ENCODE measurements at places on chromosomes 3 and 15. TPM values are rescaled to one million over a fixed set of nuclear protein-coding genes. Genes with fewer than 3 reads are reported as not detected.
A peak's percentile ranks its signal among the peaks of the same experiment; 100 is the strongest.

- H3K27ac ChIP-seq, result no peak overlapping the region
- H3K4me1 ChIP-seq, result no peaks in the 10 kb centered on the region
- no peak overlapping the region for H3K4me3 ChIP-seq
- no peak for DNase-seq
- no peaks in the 10 kb centered on the region for H3K27me3 ChIP-seq
Measured at GRCh38 chr3:151351648-151352047, 22.3 kb upstream of the P2RY13 start.

DNA sequence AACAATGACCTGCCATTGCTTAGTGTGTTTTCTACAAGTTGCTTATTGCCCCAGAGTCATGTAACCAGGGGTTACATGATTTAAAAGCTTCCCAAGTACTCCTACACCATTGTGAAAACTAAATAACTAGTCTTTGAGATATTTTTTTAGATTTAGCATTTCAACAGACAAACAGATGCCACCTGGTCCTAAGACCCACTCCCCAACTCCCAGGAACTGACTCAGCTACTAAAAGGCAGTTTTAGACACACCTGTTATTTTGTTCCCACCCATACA, 28.1 kb upstream of the KBTBD12 start:
- no peak for DNase-seq
- no peaks in the 10 kb centered on the region for H3K4me1 ChIP-seq
- no peak overlapping the region for H3K4me3 ChIP-seq
- H3K27me3 ChIP-seq, result no peaks in the 10 kb centered on the region
- no peaks in the 10 kb centered on the region for H3K36me3 ChIP-seq

GRCh38 chr15:32878869-32879805, 161.3 kb downstream of the GREM1 start:
- H3K4me3 ChIP-seq, result no peak overlapping the region
- H3K27ac ChIP-seq, result peak overlapping the region; percentile 42
- DNase-seq, result no peak
- H3K27me3 ChIP-seq, result no peaks in the 10 kb centered on the region

SYNPR gene
- not detected for total RNA-seq

DNA sequence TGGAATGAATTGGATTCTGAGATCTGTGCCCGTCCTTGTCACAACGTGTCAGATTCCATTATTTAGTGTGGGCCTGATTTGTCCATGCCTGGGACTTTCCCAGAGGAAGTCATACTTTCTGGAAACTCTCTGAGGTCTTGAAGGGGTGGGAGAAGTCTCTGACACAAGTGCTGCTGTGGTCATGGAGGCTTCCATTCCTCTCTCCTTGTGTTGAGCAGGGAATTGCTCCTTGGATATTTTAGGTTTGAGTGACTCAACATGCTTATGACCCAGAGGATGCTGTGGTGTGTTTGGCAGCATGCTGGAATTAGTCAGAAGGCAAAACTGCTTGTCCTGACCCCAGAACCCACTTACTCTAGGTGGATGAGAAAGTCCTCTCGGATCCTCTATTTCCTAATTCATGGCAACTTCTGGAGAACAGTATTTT, 132.1 kb downstream of the LPP start:
- no peak for DNase-seq
- H3K4me3 ChIP-seq, result no peak overlapping the region
- peaks cover 39% of the 10 kb centered on the region for H3K4me1 ChIP-seq
- H3K36me3 ChIP-seq, result no peaks in the 10 kb centered on the region

OXTR gene
- total RNA-seq, result 0.27 TPM

DNA sequence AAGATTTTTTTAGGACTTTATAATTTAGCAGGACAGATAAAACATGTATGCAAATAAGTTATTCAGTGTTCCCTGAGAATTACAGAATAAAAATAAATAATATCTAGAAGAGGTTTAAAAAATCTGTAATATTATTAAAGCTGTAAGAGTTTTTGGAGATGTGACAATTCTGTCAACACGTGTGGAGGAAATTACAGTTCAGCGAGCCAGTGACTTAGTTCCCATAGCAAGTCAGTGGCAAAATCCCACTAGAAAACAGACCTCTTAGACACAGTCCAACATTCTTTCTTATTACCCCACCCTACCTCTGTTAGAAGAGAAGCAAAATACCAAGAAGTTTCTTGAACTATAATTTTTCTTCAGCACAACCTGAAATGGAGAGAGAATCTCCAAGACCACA, 16.2 kb upstream of the DENND6A start:
- H3K36me3 ChIP-seq, result no peaks in the 10 kb centered on the region
- no peak overlapping the region for H3K27ac ChIP-seq
- H3K4me3 ChIP-seq, result no peak overlapping the region
- no peak for DNase-seq
- H3K4me1 ChIP-seq, result no peaks in the 10 kb centered on the region

- DNase-seq, result no peak
- peak overlapping the region; percentile 54 for H3K27ac ChIP-seq
- H3K27me3 ChIP-seq, result no peaks in the 10 kb centered on the region
- peaks cover 4% of the 10 kb centered on the region for H3K4me1 ChIP-seq
- H3K4me3 ChIP-seq, result no peak overlapping the region
Measured at GRCh38 chr3:71495708-71496472, 87.6 kb downstream of the FOXP1 start.

CACNA2D3 gene
- total RNA-seq, result 0.95 TPM

SPINK8 gene
- not detected for total RNA-seq

DNA sequence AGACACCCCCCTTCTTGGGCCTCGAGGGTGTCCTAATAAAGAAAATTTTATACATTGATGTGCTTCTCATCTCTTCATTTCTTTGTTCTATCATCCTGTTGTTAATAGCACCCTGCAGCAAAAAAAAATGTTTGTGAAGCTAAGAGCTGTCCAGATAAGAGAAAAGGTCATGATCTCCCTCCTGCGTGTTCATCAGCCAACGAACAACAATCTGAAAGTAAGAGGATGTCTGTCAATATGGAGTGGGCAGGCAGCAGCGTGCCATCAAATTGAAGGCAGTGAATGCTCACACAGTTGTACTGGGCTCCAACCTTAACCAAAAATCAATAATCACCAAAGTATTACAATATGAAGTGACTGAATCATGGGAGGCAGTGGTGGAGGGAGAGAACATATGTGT, 418.6 kb upstream of the ONECUT1 start:
- H3K36me3 ChIP-seq, result no peaks in the 10 kb centered on the region
- H3K27me3 ChIP-seq, result no peaks in the 10 kb centered on the region
- no peak for DNase-seq
- no peak overlapping the region for H3K4me3 ChIP-seq
- H3K27ac ChIP-seq, result no peak overlapping the region

GRCh38 chr3:100084100-100084806, 30.0 kb downstream of the FILIP1L start:
- no peaks in the 10 kb centered on the region for H3K27me3 ChIP-seq
- H3K4me3 ChIP-seq, result no peak overlapping the region
- DNase-seq, result no peak

CHRFAM7A gene
- total RNA-seq, result not detected

GRCh38 chr3:112333002-112333380, at the start of gene CD200:
CD200 (plus strand) TSS chr3:112333156; CDS start chr3:112333213, 57 bp downstream.
- H3K4me1 ChIP-seq, result peaks cover 19% of the 10 kb centered on the region
- peak within 1 kb of the TSS; percentile 72 for H3K4me3 ChIP-seq
- no peaks in the 10 kb centered on the region for H3K36me3 ChIP-seq
- H3K27ac ChIP-seq, result peak within 1 kb of the TSS; percentile 73
- H3K27me3 ChIP-seq, result peaks cover 4% of the 10 kb centered on the region

UROC1 gene
- not detected for total RNA-seq

DNA sequence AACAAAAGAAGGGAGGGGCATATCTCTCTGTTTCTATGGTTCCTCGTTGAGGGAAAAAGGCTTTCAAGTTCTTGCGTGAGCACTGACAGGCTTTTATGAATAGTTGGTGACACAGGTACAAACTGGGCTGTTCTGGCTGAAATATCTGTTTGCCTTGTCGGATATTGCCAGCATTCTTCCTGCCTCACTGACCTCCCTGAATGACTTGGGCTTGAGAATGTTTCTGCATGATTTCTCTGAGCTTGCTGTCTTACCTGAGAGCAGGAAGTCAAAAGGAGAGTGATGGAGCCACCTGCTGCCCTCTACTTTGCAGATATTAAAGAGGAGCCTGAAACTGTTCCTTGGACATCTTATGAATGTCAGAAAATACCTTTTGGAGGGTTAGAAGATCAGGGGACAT, 4.8 kb downstream of the GCNT3 start:
- peaks cover 4% of the 10 kb centered on the region for H3K27me3 ChIP-seq
- peak overlapping the region; percentile 69 for H3K27ac ChIP-seq
- no peaks in the 10 kb centered on the region for H3K36me3 ChIP-seq
- peak; percentile 45 for DNase-seq
- no peaks in the 10 kb centered on the region for H3K4me1 ChIP-seq

COPG1 gene
- 105 TPM for total RNA-seq
